ENCODE measurements at places on chromosomes 6 and 20.

DNA sequence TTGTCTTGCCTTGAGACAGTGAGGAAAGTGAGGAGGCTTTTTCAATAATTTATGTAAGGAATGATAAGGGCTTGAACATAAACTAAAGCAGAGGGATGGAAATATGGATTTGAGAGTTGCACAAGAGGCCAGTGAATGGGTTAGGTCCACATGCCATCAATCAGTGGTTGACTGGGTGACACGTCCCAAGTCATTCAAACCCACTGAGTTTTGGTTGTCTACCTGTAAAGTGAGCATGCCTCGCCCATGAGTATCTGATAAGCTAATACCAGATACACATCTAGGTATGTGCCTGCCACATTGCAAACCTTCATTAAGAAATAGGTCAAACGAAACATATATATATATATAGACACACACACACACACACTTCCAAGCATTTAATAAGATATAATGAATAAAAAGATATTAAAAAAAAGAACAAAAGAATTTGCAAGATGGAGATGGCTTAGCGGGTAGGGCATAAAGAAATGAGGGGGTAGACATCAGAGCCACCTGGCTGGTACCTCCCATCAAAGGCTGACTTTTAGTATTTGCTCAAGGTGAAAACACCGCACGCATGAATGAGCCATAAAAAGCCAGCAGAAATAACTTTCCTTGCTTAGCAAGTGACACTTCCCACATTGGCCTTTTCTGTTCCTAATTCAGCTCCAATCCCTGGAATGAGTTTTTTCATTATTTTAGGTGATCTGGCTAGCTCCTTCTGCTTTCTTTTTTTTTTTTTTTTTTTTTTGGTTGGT, 109.1 kb upstream of the GGTLC1 start:
- no peak for DNase-seq

- no peak for DNase-seq
Measured at GRCh38 chr20:54665812-54666211, 190.4 kb downstream of the DOK5 start.

DNA sequence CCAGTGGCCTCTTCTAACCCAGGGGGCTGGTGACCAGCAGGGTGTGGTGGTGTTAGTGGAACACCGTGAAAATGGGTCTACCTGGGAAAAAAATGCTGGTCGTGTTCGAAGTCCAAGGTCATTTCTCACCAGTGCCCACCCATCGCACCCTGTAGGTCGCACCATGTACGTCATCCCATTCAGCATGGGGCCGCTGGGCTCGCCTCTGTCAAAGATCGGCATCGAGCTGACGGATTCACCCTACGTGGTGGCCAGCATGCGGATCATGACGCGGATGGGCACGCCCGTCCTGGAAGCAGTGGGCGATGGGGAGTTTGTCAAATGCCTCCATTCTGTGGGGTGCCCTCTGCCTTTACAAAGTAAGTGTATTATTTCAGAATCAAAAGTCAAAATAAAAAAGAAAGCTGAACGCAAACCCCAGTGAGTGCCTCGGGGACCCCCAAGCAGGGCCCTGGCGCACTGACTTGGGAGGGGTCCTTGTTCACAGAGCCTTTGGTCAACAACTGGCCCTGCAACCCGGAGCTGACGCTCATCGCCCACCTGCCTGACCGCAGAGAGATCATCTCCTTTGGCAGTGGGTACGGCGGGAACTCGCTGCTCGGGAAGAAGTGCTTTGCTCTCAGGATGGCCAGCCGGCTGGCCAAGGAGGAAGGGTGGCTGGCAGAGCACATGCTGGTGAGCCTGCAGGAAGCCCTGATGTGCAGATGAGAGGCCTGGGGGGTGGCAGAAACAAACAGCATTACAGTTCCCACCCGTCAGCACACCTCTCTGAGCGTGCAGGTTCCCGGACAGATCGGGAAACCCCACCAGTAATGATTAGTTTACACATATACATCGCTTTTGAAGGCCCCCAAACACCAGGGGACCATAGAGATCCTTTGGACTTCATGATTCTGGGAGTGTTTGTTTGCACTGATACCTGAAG, 1.9 kb downstream of the PCK1 start:
- DNase-seq = no peak

DNA sequence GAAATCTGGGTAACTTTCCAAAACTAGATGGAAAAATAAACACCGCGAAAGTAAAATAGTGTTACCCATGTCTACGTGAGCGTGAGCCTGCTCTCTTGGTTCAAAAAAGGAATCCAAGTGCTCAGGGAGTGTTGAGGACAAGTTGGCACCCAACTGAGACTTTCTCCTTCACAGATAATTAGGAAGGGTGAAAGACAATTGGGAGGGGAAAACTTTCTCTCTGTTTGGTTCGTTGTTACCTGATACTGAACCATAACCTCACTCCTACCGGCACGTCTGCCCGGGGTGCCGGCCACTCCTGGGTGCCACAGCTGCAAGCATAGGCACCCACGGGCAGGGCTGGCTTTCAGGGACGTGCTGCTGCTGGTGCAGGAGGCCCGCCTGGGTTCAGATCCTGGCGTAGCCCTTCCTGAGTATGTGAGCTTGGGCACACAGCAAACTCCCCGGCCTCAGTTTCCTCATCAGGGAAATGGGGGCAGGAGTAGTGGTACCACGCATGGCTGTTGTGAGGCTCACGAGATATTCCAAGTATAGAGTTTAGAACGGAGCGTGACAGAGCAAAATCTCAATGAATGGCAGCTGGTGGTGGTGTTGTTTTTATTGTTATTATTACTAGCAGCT, 38.2 kb upstream of the PMEPA1 start:
- no peak for DNase-seq
